ENCODE measurements at places on chromosomes 7 and 10.

- DNase-seq: no peak
Observed at GRCh38 chr10:92003258-92003657, 79.7 kb downstream of the BTAF1 start.

DNA sequence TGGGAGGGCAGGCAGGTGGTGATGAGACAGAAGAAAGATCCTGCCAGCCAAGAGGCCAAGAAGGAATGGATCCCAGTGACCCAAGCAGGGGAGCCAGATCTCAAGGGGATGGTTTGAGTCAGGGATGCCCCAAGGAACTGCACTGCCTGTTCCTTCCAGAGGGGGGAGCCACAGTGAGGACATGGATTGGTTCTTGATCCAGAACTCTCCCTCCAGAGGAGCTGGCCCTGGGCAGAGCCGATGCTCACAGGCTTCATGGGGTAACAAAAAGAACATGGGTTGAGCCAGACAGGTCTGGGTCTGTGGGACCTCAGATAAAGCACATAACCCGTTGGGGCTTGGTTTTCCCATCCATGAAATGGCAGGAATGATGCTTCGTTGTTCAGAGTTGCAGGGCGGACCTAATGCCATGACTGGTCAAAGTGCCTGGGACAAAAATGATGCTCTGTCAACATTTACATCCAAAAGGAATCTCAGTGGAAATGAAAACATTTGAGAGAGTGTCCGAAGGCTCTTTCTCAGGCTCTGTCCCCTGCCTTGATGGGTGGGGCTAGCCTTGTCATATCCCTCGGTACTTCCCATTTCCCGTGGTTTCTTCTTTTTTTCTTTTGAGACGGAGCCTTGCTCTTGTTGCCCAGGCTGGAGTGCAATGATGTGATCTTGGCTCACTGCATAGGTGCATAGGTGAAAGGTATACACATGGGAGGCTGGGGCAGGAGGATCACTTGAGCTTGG lies 4.7 kb upstream of the DENND2A start:
- DNase-seq: no peak

DNA sequence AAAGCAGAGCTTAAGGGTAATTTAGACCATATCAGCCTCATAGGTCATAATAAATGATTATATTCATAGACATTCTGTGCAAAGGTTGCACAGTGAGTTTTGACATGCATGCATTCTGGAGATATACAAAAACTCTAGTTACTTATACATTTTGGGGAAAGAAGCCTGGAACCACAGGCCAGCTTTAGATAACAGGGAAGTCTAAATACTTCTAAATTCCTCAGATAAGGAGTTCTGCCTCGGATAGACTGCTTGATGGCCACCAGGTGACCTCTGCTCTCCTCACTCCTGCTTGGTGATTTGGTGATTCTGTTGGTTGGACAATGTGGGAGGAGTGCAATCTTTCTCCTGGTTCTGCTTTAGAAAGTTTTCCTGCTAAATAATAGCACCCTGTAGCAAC lies 77.9 kb downstream of the SGMS1 start:
- no peak for DNase-seq

DNA sequence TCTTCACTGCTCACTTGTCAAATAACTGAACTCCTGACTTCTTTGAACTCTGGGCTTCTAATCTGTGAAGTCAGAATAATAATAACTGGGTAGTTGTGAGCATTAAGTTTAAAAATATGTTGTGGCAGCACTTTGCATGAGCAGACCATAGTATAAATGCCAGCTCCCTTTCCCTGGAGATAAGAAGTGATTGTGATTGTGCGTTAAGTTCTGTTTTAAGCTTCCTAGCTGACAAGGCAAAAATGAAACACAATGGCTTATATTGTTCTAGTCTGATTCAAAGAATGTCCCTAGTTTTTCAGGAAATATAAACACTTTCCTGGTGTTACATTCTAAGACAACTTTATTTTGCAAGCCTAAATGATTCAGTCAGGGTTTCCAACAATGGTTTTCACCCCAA lies 61.8 kb downstream of the PTPRE start:
- no peak for DNase-seq

DNA sequence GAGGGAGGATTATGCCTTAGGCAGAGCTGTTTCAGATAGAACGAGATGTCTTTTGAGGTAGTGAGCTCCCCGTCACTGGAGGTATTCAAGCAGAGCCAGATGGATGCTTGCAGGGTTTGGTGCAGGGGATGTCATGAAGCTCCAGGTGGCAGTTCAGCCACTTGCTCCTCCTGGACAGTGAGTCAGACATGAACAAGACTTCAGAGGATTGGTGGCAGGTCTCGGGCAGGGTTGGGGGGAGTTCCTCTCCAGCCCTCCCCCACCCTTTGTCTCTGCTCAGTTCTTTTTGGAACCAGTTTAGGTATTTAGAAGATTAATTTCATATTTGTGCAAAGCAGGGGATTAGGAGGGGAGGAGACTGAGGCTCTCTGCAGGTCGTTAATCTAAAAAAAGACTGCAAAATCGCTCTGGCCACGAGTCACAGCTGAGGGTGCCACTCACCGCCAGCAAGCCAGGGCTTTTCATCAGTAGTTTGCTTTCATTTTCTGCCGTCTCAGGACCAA lies 21.5 kb upstream of the MYL10 start:
- no peak for DNase-seq

GRCh38 chr7:47119261-47119865 lies 462.5 kb downstream of the TNS3 start:
- DNase-seq: no peak

- DNase-seq: peak; percentile 92
Observed at GRCh38 chr10:69360485-69361302, 56.0 kb downstream of the TACR2 start.

DNA sequence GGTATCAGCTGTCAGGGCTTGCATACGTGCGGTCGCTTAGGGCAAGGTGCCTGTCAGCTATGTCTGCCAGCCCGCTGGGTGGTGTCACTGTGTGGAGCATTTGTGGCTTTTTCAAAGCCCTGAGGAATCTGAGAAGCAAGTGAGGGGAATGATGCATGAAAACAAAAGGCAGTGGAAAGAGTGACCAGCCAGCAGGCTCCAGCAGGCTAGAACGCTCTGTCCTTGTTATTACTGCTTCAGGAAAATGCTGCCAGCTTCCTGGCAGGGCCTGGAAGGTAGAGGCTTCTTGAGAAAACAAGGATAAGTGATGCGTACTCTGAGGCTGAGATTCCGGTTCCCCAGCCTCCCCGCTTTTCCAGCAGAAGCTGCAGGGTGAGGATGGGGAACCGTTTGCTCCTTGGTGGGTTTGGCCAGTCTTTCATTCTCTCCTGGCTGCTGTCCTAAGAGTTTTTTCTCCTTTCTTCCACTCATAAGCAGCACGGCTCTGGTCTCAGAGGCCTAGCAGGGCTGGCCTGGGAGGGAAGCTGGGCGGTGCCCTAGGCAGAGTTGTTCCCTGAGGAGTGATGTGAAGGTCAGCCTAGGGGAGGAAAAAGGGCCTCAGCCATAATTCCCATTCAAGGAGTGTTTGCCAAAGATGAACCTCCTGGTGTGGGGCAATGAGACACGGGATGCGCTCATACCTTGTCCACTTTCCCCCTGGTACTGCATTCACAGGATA lies 42.8 kb upstream of the MKLN1 start:
- peak; percentile 48 for DNase-seq

GRCh38 chr7:117808341-117808757 lies 64.9 kb downstream of the CTTNBP2 start:
- peak; percentile 83 for DNase-seq

- DNase-seq: no peak
Observed at GRCh38 chr7:70316745-70317144, 718.5 kb downstream of the AUTS2 start.

- DNase-seq: no peak
Observed at GRCh38 chr7:74501298-74501697, 47.6 kb downstream of the GTF2IRD1 start.

GRCh38 chr7:140581411-140581810 lies 59.2 kb downstream of the DENND2A start:
- no peak for DNase-seq

GRCh38 chr7:11332865-11333228 lies 359.2 kb downstream of the PHF14 start:
- DNase-seq: no peak

GRCh38 chr10:73910401-73910763 lies 550 bp upstream of the PLAU start:
- peak; percentile 39 for DNase-seq

DNA sequence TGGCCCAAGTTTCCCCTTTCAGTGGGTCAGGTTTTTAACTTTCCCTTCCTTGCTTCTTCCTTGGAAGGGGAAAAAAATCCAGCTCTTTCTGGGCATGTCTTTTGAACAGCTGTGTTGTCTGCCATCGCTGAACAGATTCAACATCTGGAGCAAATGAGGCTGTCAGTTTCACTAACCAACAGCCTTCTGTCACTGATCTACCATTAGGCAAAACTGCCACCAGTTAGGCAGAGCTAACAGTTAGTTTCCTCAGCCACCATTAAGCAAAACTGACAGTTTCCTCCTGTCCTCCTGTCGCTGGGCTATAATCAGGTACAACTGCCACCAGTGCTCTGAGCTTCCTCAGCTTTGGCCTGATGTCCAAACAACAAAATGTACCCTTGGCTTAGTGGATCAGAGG lies 81.9 kb downstream of the NPTX2 start:
- DNase-seq: no peak

GRCh38 chr7:73353243-73353642 lies 25.3 kb downstream of the FKBP6 start:
- no peak for DNase-seq

GRCh38 chr7:73968487-73968886 lies 59.5 kb upstream of the ELN start:
- DNase-seq: no peak

GRCh38 chr10:46285966-46286620 lies 704 bp upstream of the ANTXRL start:
- no peak for DNase-seq

GRCh38 chr7:46286356-46286755 lies 365.3 kb upstream of the IGFBP3 start:
- DNase-seq: no peak

GRCh38 chr7:24346129-24346528 lies 62.1 kb downstream of the NPY start:
- no peak for DNase-seq

DNA sequence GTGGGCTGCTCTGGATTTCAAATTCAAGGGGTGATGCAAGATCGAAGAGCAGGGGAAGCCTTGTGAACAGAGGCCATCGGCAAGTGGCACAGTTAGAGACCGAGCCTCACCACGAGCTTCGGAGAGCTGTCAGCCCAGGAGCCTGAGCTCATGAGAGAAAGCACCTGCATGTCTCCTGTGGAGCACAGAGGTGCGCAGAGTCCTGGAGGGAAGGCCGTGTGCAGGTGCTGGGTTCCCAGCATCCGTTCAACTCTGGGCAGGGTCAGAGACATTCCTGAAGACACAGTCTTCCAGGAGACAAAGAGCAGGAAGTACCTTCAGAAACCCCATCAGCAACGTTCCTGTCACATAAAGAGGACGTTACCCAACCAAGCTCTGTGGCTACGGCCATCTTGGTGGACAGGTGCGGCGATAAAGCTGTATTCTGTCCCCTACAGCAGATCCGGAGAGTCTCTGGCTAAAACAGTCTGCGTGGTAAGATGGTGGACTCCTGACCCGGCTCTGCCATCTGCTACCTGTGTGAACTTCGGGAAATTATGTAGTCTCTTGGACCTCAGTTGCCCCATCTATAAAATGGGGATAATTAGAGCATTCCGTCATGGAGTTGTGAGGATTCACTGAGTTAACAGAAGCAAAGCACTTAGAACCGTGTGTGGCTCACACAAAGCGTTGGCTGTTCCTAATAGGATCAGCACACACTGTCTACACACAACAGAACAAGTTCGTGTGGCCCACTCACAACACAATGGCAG lies 40.6 kb downstream of the NOD1 start:
- DNase-seq: no peak

DNA sequence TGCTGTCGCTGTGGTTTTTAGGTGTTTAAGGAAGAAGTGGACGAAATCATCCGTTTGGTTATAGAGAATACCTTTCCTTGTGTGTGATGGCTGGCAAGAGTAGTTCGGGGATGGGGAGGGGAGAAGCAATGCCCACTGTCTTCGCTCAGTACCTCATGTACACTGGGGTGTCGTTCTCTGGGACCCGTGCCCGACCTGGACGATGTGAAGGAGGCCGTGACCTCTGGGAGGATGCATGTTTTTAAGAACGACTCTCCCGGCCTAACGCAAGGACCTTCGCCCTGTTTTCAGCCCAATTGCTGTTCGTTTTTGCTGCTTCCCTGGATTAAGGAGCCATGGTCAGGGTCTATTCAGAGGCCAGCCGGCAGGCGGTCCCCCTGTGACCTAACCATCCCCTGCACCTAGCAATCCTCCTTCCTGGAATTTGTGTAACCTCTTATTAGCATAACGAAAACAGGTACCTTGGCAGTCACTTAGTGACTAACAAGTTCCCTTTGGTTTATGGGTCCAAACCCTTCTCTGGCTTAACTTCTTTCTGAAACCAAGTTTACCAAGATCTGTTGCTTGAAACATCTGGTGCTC lies 1.3 kb downstream of the NFE2L3 start:
- no peak for DNase-seq

- DNase-seq: no peak
Observed at GRCh38 chr10:67793313-67793712, 44.7 kb downstream of the DNAJC12 start.

DNA sequence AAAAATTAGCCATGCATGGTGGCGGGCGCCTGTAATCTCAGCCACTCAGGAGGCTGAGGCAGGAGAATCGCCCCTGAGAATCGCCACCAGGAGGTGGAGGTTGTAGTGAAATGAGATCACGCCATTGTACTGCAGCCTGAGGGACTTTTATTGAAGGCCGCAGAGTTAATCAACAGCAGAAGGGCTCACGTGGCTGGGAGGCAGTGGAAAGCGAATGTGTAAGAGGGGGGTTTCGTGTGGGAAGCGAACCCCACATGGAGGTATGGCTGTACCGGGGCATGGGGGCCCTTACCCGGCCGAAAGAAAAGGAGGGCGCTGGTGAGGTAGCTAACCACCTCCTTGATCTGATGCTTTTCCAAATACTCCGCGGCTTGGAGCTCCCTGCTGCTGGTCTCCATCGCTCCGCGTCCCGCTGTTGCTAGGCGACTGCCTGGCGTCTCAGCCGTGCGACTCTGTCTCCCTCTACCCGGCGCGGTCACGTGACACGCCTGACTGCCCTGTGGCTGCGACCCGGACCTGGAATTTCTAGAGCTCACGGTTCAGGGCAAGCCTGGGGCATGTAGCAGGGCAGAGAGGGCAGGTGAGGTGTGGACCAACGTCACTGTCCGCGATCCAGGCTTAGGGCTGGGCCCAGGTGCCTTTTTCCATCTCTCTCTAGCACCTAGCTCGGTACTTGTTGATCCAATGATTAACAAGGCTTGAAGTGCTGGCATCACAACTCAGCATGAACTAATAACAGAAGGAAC lies at the start of gene EFCAB10:
Gene EFCAB10, minus strand, starts transcription at position 428 of the 746 bp plus-strand sequence. Its CDS starts 30 bp downstream, at position 398.
- DNase-seq: peak; percentile 60

- peak; percentile 92 for DNase-seq
Observed at GRCh38 chr10:109914966-109915365, 8.3 kb downstream of the XPNPEP1 start.

- no peak for DNase-seq
Observed at GRCh38 chr10:79946271-79947082, 2.4 kb downstream of the SFTPD start.

DNA sequence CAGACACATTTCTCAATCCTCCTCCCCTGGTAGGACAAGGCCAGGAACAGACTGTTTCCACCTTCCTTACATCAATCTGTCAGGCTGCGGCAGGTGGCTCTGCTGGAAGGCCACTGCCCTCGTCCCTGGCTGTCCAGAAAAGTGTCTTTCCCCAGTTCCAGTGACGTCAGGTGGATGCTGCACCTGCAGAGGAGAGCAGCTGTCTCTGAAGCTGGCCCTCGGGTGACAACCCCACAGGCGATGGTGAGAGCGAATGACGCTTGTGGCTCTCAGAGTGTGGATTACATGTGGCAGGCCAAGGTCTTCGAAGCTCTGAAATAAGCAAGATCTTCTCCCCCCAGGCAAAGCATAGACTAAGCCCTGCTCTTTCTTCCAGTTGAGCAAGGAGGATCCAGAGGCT lies 146.9 kb upstream of the RET start:
- DNase-seq: no peak

All from astrocyte of the spinal cord (primary cell).